Brain (organoid and tissue), 16 donors: ENCODE measurements at places on chromosomes 3 and 15.
A peak's percentile ranks its signal among the peaks of the same experiment; 100 is the strongest.

GRCh38 chr3:38222032-38222634, 43.5 kb upstream of the SLC22A13 start:
- no peak for DNase-seq

DNA sequence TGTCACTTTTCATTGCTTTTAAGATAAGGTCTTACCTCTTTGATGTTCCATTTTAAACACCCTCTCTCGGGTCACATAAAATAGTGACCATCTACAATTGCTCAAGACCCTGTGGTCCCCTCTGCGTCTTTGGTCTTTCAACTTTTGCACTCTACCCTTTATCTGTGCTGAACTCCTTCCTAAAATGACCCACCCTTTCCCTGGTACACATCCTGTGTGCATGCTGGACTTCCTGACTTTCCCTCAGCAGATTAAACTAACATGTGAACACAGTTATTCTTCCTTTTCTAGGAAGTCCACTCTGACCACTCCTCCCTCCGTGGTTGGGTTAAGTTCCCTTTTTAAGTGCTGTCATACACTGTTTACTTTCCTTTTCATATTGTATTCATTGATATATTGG, 414.2 kb downstream of the GABRB3 start:
- no peak for DNase-seq

- no peak for DNase-seq
Observed at GRCh38 chr3:105473521-105474223, 107.0 kb downstream of the ALCAM start.

DNA sequence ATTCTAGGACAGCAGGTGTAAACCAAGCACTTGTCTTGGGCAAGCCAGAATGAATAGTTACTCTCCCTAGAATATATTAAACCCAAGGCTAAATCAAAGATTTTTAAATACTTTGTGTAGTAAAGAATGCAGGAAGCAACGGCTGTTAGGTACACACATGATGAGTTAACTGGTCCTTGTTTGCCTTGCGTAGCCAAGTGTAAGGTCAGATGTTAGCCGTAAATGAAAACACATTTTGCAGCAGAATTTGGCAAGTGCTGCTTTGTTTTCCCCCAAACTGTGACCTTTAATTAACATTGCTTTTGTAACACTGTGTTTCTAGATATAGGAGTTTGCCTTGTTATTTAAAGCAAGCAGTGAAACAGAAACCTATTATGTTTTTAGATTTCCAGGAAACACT, 368.7 kb downstream of the IL5RA start:
- no peak for DNase-seq

DNA sequence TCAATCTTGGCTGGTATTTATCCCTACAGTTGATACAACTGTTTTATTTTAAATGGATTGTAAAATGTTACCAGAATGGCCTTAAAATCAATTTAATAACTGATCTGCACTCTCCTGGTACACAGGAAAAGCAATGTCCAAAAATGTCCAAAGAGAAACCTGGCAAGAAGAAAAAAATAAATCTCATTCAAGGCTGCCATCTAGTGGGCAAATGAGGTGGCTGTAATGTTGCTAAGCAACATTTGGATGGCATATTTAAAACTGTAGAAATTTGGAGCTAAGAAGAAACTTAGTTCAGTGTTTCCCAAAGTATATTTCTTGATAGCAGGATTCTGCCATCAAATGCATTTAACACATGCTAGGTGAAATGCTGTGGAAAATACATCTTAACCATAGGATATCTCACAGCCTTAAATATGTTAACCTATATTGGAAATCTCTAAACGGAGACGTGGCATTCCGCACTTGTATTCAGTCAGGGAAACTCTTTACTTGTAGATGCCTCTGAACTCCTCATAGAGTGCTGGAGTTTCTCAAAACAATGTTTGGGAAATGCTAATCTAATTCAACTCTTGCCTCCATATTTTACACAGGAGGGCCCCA, 216.8 kb downstream of the ERC2 start:
- DNase-seq = peak; percentile 78

GRCh38 chr3:55765398-55765797, 278.3 kb upstream of the WNT5A start:
- DNase-seq = no peak

DNA sequence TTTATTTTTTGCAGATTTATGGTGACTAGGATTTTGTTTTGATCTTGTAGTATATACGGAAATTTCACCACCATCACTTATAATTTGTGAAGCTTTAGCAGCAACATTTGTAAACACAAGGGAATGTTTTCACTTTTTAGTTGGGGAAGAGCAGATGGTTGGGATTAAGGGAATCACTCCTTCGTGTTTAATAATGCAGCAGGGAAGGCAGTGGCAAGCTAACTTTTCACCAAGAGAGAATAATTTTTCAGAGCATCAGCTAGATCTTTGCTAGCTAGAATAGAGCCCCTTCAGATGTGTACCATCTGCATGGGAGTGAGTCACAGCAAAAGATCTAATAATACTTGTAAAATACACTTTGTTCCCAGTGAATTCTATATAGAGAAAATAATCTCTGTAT, 632.7 kb downstream of the CADM2 start:
- no peak for DNase-seq

DNA sequence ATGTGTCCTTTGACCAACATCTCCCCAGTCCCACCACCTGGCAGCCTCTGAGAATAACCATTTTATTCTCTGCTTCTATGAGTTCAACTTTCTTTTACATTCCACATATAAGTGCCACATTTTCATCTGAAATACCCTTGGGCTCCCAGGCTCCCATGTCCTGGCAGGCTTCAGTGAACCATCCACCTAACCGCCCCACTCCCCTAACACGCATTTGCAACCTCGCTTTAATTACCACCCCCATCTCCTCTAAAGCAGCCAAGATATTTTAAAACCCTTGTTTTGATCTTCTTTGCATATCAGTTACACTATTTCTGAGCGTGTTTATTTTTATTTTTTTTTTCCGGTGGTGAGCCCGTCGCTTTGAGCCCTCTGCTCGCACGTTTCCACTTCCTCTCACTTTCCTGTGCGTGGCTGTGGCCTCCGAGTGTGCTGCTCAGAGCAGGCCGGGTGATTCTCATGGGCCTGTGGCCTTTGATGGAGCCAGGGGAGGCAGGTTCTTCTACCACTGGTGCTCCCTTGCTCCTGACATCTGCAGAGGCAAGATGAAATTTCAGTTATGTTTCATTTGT, 195.4 kb upstream of the LPP start:
- DNase-seq = no peak

DNA sequence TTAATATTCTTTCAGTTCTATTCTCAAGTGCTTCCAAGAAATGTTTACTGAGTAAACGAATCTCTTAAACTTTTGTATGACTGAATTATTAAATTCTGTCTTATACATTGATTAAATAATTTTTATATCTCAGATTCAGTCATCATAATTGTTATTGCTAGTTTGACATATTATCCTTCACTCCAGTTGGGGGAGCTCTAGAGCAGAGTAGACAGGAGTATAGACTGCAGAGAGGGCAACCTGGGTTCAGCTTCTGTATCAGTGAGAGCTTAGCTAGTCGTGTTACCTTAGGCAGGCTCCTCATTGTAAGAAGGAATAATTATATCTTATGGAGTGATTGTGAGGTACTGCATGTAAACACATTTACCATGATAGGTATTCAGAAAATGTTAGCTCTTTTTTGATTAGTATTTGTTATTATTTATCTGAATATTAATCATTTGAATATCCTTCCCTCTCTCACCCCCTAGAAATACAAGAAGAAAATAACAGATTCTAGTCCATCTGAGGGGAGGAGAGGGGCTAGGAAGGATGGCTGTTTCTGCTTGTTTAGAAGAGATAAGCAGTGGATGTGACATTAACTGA, 31.0 kb upstream of the ZCWPW2 start:
- DNase-seq = no peak

DNA sequence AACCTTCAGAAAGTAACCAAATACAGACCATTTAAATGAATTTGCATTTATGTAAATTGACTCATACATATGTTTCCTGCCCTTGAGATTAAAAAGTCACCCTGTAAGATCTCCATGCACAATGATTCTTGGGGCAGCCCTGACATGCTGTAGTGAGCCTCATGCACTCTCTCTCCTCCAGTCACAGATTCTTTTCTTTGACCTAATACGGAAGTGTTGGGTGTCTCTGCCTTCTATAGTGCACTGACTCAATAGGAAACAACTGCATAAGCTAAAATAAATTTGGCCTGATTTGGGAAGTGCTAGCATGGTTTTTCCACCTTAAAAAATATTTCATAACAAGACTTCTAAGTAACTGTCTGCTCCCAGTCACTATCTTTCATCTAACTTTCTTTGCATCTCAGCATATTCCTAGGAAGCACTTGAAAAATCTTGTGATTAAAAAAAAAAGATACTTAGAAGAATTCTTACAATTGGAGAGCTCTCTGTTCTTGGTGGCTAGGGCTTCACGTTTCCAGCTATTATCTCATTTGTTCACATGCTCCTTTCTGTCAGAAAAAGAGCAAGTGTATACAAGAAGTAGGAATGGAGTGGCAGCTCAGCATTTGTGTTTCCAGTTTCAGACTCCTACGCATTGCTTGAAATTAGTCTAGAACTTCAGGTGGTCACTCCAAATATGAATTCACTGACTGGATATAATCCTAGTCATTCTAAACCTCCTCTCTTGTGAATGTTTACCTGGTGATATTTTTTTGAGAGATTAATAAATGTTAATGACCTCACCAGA, 207.9 kb upstream of the COL8A1 start:
- no peak for DNase-seq

DNA sequence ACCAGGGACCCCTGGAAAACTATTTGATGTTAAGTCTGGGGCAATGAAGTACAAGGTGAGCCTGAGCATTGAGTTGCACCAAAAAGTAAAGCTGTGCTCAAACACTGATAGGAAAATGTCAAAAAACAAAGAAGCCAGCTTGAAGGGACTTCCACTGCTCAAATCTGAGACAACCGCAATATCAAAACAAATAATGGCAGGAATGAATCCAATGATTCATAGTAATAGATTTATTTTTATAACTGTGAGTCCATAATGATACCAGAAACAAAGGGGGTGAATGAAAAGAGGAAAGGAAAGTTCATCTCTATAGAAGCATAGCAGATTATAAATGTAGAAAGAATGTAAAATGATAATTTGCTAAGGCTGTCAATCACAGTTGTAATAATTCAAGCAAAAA, 237.3 kb upstream of the ZBTB20 start:
- DNase-seq = no peak
